ENCODE measurements at places on chromosomes 1 and 21.

GRCh38 chr1:65512383-65512782, 91.9 kb downstream of the LEPR start:
- DNase-seq, result no peak

DNA sequence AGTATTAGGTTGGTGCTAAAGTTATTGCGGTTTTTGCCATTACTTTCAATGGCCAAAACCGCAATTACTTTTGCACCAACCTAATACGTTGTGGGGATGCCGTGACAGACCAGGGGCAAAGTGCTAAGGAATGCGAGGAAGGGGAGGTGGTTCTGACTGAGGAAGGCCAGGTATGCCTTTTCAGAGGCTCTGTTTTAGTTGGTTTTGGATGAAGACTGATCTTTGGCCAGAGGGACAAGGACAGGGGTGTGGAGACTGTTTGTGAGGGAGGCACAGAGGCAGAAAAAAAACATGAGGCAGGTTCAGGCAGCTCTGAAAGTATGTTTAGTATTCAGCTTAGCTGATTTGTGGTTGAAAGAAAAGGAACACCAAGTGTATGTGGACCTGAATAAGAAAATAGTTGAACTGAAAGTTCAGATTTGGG, 358.2 kb downstream of the RPS6KC1 start:
- DNase-seq, result no peak

- peak; percentile 25 for DNase-seq
Observed at GRCh38 chr21:23452384-23453083, 2154.7 kb downstream of the MRPL39 start.

DNA sequence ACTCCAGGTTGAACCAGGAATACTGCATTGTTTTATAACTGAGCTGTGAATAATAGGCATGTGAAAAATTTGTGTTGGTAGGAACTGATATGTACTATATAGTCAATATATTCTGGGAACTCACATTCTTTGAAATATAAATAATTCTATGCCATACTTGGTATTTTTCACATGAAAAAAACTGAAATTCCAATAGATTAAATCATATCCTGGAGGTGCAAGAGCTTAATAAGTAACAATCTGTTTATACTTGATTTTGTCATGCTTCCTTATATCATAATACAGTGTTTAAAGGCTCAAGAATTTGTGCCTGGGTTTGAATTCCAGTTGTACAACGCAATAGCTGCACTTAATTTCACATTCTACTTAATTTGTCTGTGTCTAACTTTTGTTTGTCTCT, 387.0 kb downstream of the USP25 start:
- no peak for DNase-seq

DNA sequence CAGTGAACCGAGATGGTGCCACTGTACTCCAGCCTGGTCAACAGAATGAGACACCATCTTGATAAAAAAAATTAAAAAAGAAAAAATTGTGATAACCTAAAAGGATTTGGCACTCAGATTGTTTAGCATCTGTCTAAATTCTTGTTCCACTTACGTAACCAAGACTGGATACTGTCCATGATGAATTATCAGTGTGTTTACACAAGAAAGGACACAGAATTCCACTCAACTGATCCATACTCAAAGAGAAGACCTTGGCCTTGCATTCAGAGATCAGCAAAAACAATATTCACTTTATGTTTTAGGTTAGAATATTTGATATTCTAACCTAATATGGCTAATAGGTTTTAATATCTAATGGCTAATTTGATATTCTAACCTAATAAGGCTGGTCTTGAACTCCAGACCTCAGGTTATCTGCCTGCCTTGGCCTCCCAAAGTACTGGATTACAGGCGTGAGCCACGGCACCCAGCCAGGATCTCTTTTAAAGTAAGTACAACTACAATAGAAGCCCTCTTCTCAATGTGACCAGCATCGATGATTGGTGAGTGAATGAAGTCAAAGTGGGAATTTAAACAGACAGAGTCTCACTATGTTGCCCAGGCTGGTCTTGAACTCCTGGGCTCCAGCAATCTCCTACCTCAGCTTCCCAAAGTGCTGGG, 43.1 kb upstream of the COX20 start:
- no peak for DNase-seq

GRCh38 chr1:244187310-244187709, 136.2 kb downstream of the ZBTB18 start:
- no peak for DNase-seq

- DNase-seq, result no peak
Observed at GRCh38 chr1:25985670-25986069, 12.2 kb downstream of the PAFAH2 start.

- no peak for DNase-seq
Observed at GRCh38 chr1:67784545-67785186, 48.6 kb downstream of the GNG12 start.

DNA sequence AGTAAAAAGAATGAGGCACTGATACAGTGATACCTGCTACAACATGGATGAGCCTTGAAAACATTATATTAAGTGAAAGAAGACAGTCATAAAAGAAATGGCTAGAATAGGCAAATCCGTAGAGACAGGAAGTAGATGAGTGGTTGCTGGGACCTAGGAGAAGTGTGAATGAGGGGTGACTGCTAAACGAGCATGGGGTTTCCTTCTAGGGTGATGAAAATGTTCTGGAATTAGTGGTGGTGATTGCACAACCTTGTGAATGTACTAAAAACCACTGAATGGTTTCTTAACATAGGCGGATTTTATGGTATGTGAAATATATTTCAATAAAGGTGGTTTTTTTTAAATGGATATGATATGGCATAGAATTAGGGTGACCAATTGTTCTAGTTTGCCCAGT, 12.6 kb upstream of the SERINC2 start:
- DNase-seq, result no peak

DNA sequence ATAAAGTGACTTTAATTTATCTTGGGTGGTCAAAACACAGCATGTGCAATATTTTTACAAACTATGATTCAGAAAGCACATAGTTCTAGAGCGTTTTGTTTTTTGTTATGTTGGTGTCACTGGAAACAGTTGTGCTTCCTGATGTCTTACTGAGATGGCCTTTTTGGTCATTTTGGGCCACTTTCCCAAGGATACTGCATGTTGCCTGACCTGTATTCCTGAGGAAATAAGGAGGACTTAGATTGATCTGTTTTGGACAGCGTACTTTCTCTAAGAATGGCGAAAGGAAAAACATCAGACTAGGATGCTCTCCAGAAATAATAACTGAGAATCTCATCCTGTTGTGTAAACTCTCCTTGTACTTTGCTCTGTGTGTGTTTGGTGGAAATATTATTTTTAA, 451.2 kb downstream of the USP25 start:
- DNase-seq, result no peak

DNA sequence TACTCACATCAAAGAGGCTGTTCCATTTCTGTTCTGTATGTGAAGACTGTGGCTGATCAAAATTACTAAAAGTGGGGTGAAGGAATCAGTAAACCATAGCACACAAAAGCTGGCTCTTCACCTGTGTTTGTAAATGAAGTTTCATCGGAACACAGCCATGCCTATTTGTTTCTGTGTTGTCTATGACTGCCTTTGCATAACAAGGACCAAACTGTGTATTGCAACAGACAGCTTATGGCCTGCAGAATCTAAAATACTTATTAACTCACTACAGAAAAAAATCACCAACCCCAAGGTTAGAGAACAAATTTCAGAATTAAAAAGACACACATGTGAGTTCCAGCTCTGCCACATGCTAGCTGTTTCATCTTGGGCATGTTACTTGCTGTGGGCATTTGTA, 163.9 kb downstream of the LYPLAL1 start:
- no peak for DNase-seq

Measured in activated CD4-positive, alpha-beta T cell treated with anti-CD3 and anti-CD28 coated beads for 36 hours (primary cell).